Germinal center (tissue), 1 donor: ENCODE measurements at places on chromosomes 1 and 21.

DNA sequence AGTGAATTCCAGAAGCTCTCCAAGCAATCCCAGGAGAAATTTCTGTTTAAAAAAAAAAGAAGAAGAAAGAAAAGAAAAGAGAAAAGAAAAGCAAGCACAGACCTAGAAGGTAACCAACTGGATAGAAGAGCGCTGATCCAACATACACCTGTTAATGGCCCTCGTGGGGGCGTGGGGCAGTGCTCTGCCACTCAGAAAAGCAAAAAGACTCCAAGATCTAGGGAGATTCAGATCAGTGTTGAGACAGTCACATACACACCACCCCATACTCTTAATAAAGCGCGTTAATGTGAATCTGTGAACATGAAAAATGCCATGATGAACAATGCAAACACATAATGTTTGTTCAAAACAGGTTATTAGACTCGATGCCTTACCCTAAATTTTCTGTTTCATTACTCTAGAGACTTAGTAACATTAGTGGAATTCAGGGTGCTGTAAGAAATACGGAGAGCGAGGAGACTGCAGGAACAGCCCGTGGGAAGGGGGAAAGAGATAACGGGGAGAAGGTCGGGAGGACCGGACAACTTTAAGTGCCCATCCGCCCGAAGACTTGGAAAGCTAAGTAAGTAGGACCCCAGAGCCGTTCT is 406 bp downstream of the NME7 start:
- no peak for DNase-seq

- no peak for DNase-seq
Observed at GRCh38 chr1:46406881-46407608, 12.9 kb downstream of the FAAH start.

- no peak for DNase-seq
Observed at GRCh38 chr21:25691976-25692375, 42.7 kb downstream of the ATP5PF start.

- DNase-seq = no peak
Observed at GRCh38 chr1:156407344-156407743, 38.3 kb downstream of the RHBG start.

- no peak for DNase-seq
Observed at GRCh38 chr1:43772978-43773377, 65.6 kb downstream of the ST3GAL3 start.

DNA sequence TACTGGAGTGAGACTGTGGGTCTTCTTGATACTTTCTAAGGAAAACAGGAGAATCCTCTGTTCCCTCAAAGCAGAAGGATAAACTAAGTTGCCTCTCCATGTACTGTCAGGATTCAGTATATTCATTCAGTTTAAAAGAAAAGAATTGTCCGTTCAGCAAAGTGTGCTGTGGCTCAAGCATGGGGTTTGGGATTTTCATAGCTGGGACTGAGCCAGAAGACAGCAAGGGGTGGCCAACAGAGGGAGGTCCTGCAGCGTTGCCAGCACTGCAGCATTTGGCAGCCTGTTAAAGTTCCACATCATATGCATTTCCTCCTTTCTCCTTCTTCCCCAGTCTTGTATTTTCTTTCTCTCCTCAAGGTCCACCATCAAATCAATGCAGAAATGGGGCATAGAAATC is 75.1 kb downstream of the DTL start:
- DNase-seq = no peak

GRCh38 chr1:30106125-30106524 is 617.3 kb downstream of the MATN1 start:
- DNase-seq = no peak

DNA sequence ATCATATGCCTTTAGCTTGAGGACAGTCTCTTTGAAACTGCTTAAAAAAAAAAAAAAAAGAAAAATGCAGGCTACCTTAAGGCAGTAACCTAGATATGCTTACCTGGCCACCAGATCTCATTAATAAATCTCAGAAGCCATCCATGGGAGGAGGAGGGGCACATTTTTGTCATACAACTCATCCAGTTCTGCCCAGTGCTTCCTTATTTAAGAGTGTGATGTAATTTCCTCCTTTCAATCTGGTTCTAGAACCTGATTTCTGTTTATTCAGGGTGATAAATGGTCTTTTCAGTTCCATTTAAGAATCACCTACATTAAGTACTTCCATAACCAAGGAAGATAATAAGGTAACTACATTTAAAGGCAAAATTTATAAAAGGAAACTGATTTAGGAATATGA is 6.1 kb downstream of the ERRFI1 start:
- no peak for DNase-seq

GRCh38 chr1:9033363-9033762 is 7.1 kb upstream of the SLC2A7 start:
- no peak for DNase-seq

GRCh38 chr1:239771550-239771949 is 320.1 kb upstream of the FMN2 start:
- no peak for DNase-seq

DNA sequence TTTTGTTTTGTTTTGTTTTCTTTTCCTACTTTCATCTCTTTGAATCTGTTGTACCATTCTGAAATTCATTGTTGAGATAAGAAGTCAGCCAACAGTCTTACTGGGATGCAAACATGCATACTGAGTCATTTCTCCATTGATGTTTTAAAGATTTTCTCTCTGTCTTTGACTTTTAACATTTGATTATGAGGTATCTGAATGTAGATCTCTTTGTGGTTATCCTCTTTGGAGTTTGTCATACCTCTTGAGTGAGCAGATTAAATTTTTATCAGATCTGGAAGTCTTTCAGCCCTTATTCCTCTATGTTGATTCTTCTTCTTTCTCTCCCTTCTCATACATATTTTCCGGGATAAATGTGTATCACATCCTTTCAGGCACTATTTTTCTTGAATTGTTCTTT is 406.9 kb upstream of the NCAM2 start:
- DNase-seq = no peak

GRCh38 chr1:223642237-223642636 is 23.3 kb downstream of the CAPN8 start:
- DNase-seq = no peak

- no peak for DNase-seq
Observed at GRCh38 chr1:6984986-6985385, 199.7 kb downstream of the CAMTA1 start.

GRCh38 chr1:19623523-19623922 is 20.6 kb upstream of the NBL1 start:
- no peak for DNase-seq

DNA sequence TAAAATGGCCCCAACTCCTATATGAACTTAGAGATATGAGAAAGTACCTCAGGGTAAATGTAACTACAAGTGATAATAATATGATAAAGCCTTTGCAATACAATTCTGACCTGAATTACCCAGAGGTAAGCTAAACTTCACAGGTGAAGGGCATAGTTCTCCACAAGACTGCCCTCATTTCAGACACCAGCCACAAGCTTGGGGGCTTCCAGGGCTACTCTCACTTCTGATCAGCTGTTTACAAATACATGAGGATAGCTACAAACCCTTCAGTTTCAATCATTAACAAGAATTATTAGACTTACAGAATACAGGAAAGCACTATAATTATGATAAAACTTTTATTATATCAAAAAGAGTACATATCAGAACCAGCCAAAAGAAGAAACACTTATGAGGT is 18.7 kb upstream of the DPH5 start:
- DNase-seq = no peak

DNA sequence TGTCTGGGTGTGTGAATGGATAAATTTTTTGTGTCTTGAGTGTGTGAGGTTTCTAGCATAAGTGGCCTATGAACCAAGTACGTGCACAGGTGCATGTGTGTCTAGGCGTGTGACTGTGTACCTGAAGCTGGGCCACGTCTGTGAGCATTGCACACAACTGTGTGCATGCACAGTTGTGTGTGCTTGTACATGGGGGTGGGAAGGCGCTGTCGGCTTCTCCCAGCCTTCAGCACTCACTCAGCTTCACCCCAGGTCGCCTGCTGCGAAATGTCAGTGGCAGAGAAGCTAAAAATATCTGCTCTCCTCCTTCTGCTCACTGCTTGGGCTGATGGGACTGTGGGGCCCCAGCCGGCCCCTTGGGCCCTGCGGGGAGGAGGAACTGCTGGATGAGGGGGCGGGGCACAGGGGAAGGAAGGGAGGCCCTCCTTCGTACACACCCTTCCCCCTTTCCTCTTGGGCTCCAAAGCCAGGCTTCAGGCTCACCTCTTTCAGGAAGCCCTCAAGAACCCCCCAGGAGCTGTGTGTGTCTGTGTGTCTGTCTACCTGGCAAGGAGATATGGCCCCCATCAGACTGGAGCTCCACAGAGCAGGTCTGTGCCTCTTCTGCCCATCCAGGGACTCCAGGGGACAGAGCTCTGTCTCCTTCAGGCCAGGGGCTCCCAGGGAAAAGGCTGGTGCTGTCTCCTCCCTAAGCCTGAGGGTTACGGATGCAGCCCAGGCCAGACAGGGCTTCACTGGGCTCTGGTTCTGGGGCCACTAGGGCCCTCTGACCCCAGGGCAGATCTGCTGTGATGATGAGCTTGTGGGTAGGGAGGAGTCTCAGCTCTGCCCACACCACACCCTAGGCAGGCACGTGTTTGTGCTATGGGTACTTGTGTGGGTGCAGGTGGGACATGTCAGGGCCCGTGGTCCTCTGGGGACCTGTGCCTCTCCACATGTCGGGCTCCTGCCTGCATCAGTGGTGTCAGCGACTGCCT is 35.6 kb upstream of the WASF2 start:
- peak; percentile 85 for DNase-seq

GRCh38 chr1:217482356-217483102 is 148.4 kb downstream of the GPATCH2 start:
- no peak for DNase-seq

GRCh38 chr1:70277875-70278274 is 56.7 kb downstream of the SRSF11 start:
- DNase-seq = no peak

DNA sequence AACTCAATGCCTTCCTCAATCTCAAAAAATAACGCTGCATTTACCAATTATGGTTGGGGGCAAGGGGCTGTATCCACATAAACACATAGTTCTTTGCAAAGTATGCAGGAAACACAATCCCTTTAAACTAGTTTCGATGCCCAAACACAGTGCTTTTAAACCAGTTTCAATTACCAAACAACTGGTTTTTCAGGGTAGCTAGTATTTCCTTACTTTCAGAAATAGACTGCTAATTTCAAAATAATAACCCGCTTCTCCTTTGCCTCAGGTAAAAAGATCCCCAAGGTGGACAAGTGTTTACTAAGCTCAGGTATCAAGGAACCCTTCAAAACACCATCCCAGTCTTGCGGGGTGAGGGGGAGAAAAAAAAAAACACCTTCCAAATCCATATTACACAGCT is 2.8 kb downstream of the SIPA1L2 start:
- DNase-seq = no peak

GRCh38 chr1:36609241-36610027 is 126.7 kb upstream of the CSF3R start:
- peak; percentile 72 for DNase-seq

DNA sequence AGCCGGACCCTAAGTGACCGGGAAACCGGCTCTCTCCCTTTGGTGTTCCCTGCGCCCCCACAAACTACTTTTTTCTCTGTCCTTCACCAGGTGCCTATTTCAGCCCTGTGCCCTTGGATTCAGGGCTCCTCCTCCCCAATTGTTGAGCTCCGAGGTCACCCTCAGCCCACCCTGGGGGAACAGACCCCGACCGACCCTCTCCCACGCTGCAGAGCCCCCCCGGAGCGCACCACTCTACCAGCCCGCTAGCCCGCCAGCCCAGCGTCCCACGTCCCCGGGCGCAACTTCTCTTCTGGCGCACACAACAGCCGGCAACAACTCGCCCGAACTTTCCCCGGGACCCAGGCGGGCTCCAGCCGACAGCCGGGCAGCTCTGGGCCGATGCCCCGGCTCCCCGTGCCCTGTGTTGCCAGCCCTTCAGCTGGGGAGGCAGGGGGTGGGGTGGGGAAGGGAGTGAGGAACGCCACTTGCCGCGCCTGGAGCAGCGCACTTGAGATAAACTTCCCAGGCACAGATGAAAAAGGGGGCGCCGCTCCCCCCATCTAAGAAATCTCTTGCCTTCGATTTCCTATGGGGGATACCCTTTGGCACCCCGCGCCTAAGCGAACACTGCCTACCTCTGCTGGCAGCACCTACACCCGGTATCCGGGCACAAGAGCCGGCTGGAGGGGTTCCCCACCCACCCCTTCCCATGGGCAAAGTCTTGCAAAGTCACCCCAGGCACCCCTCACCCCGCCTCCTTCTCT is 997 bp downstream of the CASZ1 start:
- DNase-seq = no peak

DNA sequence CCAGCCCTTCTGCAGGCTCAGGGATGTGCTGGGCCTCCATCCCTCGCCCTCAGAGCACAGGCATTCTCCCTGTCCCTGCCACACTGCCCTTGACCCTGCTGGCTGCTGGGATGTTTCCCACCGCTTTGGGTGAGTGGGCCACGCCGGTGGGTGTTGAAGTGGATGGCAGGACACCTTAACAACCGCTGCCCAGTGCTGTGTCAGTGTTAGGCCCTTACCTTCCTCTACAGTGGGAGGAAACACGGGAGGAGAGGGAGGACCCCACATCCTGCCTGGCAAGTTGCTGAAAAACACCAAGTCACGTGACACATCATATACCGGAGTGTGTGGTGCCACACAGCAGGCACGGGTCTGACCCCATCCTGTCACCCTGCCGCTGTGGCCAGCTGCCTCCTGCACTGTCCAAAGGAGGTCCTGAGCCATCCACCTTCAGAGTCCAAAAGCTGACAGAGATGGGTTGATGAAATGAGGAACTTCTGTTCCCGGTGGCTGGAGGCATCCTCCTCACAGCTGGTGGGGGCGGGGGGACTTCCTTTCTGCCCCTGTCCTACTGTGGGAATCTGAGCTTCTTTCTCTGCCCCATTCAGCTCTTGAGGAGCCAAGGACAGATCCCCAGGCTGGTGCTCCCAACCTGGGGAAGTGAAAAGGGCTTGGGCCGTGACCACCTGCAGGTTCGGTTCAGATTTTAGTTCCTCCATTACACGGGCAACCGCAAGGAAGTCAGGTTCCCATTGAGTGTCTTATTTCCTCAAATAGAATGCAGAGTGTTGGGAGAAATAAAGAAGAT is 3.2 kb upstream of the THEMIS2 start:
- peak; percentile 53 for DNase-seq

DNA sequence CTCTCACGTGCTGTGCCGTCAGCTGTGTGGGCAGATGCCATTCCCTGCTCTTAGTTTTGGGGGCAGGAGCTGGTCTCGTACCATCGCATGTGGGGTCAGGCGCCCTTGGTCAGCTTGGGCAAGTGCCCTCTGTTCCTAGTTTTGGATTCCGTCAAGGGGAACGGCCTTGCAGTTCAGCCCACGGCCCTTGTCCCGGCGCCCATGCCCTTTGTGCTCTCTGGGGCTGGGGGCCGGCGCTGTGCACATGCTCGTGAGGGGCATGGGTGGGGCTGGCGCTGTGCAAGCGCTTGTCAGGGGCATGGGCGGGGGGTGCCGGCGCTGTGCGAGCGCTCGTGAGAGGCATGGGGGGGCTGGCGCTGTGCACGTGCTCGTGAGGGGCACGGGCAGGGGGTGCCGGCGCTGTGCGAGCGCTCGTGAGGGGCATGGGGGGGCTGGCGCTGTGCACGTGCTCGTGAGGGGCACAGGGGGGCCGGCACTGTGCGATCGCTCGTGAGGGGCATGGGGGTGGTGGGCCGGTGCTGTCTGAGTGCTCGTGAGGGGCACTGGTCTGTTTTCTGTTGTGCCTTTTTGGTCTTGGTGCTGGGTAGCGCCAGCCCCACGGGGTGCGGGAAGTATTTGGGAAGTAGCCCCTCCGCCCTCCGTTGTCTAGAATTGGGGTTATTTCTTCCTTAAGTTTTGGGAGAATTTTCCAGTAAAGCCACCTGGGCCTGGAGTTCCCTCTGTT is 29.5 kb upstream of the DIP2A start:
- no peak for DNase-seq
